ENCODE measurements at places on chromosomes 2 and 18.

- DNase-seq, result no peak
These were observed 102.9 kb downstream of the CABLES1 start for GRCh38 chr18:23238152-23238531.

- no peak for DNase-seq
These were observed 76.4 kb upstream of the ACVR1 start for GRCh38 chr2:157952558-157952957.

DNA sequence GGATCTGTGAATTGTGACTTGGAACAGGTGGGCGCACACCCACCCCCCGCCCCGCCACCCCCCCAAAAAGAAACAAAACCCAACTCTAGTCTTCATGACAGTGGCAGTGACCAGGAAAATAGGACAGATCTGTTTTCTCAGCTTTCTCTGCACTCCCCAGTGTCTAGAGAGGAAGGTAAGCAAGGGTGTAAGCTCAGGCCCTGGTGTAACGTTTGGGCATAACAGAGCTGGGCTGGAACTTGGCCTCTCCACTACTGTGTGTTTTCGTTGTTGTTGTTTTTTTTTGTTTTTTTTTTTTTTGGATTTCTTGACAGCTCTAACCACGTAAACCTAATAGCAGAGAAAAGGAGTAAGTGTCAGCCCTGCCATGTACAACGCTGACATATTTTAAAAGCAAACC lies 1160.8 kb downstream of the DPP10 start:
- DNase-seq, result no peak

- no peak for DNase-seq
These were observed 124.4 kb downstream of the MAP4K4 start for GRCh38 chr2:101821828-101822458.

- DNase-seq, result no peak
These were observed 103.9 kb downstream of the SLC8A1 start for GRCh38 chr2:40348038-40348437.

- no peak for DNase-seq
These were observed 60.7 kb downstream of the OSR1 start for GRCh38 chr2:19297716-19298115.

DNA sequence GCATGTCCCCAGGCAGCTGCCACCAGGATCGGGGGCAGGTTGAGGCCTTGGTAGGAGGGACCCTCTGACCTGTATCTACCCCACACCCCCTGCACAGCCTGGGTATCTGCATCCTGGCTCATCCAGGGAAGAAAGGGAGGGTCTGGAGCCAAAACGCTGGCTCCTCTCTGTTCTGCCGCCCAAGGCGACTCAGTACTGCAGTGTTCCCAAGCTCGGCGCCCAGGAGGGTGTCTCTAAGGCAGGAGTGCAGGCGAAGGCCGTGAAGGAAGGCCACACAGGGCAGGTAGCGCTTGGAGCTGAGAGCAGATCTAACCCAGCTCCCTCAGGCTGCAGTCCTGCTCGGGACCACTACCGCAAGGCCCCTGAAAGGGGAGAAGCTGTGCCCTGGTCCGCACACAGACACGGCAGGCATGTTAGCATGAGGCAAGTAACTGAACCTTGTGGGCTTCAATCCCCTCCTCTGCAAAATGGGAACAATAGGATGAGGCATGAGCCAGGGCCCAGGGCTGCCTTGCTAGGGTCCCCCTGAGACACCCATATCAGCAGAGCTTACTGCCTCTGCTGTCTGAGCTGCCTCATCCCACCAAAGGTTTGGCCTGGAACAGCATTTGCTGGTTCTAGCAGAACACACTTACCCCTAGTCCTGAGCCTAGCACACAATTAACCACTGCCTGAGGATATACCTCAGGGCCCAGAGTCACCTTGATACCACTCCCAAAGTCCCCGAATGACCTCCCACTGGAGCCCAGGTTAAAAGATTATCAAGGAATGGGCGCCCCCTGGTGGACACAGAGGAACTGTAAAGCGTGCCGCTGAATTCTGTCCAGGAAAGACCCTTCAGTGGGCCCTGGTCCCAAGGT lies 6.5 kb downstream of the PTMA start:
- peak; percentile 68 for DNase-seq

GRCh38 chr2:11889101-11889850 lies 142.8 kb downstream of the LPIN1 start:
- no peak for DNase-seq

DNA sequence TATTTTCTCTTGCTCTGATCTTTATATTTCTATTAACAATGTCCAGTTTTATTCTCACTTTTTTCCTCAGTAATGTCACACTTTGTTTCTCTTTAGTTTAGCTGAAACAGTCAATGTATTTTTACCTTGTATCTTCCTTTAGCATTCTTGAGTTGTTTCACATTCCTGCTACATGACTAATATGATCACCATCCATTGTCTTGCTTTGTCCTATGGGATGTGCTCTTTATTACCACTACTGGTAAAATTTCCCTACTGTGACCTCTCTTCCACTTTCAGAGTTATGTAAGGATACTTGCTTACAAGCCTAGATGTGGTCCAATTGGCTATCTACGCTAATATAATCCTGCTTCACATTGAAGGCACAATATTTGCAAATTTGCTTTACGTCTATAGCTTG lies 457.9 kb downstream of the PIK3C3 start:
- no peak for DNase-seq

GRCh38 chr2:196479350-196479749 lies 160.2 kb upstream of the CCDC150 start:
- no peak for DNase-seq

GRCh38 chr18:44759925-44760342 lies 79.2 kb downstream of the SETBP1 start:
- no peak for DNase-seq

DNA sequence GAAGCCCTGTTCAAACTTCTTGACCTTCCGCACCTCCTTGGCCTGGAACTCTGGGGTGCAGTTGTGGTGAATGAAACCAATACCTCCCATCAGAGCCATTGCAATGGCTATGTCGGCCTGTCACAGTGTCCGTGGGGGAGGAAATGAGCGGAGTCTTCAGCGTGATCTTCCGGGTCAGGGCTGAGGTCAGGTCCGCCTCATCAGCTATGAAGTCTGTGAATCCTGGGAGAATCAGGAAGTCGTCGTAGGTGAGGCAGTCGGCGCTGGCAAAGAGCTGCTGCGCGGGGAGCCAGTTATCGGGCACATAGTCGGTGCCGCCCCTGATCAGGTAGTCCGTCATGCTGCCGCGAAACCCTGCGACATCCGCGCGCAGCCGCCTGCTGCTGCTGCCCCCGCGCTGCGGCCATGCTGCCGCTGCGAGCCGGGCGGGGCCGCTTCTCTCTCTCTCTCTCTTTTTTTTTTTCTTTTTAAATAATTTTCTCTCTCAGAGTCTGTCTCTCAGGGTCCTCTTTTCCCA lies 154.1 kb upstream of the ZSWIM2 start:
- no peak for DNase-seq

DNA sequence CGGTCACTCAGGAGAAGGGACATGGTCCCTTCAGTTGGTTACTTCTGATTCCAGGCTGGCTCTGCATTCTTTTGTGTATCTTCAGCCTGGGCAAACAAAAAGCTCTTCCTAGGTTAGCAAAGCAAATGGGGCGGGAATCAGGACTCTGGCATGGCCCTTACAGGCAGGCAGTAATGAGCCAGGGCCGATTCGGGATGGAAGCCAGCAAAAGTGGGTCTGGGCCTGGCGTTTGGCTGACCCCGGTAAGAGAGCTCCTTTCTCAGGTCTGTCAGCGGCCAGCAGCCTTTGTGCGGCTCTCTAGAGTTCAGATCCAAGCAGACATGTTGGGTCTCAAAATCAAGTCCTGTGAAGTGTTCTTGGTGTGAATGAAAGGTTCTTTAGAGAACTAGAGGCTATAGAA lies 81.5 kb upstream of the EML6 start:
- no peak for DNase-seq

GRCh38 chr2:27832396-27832795 lies 57.8 kb downstream of the RBKS start:
- no peak for DNase-seq

DNA sequence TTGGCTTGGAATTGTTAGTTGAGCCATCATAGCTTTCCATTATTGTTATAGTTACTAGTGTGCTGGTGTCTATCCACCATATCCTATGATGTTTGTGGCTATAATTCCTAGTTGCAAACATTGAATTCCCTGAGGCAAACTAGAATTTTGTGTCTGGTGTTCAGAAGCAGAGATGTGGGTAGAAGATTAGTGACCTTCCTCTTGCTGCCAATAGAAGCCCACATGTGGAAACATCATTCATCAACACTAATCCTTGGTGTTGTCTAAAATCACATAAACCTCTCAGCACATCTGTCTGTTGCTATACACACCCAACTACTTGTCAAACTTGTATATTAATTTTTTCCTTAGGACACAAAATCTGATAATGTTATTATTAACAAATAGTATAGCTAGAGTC lies 374.1 kb downstream of the TGIF1 start:
- DNase-seq, result no peak

- DNase-seq, result no peak
These were observed 5.3 kb downstream of the LOXL3 start for GRCh38 chr2:74548285-74548899.

DNA sequence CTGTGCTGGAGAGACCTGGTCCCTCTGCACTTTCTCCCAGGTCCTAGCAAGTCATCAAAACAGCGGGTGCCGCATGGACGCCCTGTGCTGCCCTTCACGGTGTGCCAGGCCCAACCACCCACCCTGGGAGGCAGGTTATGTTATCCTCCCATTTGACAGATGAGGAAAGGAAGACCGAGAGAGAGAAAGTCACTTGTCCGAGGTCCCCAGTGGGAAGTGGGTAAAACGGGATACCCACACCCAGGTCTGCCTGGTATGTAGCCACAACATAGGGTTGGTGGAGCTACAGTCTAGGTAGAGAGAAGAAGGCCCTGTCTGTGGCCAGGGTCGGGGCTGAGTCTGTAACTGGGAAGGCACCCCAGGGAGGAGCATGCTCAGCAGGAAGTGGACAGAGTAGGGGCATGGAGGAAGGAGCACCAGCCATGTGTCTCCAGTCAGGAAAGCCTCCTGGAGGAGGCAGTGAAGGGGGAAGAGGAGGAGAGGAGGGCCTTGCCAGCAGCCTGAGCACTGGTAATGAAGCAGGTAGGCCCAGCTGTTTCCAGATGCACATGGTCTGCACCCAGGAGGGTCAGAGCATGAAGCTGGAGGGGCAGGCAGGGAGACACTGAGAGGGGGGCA lies 98.4 kb downstream of the ZFP36L2 start:
- no peak for DNase-seq

DNA sequence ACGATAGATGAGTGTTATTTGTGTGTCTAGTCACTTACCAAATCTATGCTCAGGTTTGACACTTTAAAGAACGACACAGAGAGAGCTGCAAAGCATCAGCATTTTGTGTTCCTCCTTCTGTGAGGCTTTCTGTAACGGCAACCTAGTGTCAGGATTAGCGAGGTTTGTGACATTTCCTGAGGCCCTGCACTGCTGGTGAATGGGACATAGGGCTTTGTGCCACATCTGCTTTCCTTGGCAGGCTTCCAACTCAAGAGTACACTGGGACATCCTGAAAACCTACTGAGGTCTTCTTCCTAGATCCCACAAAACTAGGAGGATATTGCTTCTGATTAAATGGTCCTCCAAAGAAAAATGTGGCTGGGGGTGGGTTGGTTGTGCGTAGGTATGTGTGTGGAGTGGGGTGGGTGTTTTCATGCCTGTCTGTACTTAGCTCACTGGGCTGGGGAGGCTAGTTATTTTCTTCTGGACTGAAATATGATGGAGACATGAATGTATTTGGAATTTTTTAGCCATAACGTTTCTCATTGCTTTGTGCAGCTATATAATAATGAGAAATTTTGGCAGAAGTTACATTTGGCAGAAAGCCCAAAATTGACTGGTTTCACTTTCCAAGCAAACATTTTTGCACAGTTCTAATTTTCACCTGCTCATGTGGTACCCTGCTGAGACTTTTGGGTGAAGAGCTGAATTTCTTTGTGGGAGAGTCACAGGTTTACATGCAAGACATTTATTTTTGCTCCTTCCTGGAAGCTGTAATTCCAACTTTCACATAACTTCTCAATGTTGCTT lies 308.4 kb downstream of the XIRP2 start:
- DNase-seq, result peak; percentile 25

- no peak for DNase-seq
These were observed 139.6 kb upstream of the RGPD4 start for GRCh38 chr2:107687073-107687472.

- no peak for DNase-seq
These were observed 173.9 kb upstream of the SKOR2 start for GRCh38 chr18:47425365-47425764.

GRCh38 chr2:68434981-68435380 lies 32.1 kb downstream of the FBXO48 start:
- no peak for DNase-seq

- DNase-seq, result no peak
These were observed 7.7 kb upstream of the YWHAQ start for GRCh38 chr2:9638532-9638931.

DNA sequence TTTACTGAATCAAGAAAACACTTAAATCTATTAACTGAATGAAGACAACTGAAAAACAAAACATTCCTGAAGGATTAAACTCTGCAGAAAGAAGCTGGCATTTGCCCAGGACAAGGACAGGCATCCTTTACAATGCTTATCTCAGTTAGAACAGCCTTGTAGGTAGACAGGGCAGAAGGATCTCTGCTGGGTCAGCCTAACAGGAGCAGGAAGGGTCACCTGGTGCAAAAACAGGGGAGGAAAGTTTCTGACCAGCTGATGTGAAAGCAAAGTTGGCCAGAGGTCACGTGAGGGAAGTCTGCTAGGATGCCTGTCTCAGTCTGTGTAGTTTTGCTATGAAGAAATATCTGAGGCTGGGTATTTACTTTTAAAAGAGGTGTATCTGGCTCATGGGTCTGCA lies 348.6 kb downstream of the ANAPC1 start:
- DNase-seq, result no peak

DNA sequence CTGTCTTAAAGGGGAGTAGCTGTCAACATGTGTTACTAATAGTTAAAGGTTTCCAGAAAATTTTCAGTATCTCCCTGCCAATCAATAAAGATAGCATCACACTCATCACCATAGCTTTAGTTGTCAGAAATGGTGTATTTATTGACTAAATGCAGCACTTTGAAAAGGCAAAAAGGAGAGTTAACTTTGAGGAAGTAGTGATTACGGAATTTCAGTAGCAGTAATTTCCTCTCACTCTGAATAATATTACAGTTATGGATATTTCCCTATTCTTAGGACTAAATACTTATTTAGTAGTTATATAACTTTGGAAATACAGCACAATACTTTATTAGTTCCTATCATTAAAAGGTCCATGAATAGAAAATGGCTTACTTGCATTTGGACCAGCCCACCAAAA lies 250.5 kb downstream of the CAMKMT start:
- no peak for DNase-seq

GRCh38 chr2:239065962-239066361 lies 218.1 kb downstream of the TWIST2 start:
- no peak for DNase-seq

DNA sequence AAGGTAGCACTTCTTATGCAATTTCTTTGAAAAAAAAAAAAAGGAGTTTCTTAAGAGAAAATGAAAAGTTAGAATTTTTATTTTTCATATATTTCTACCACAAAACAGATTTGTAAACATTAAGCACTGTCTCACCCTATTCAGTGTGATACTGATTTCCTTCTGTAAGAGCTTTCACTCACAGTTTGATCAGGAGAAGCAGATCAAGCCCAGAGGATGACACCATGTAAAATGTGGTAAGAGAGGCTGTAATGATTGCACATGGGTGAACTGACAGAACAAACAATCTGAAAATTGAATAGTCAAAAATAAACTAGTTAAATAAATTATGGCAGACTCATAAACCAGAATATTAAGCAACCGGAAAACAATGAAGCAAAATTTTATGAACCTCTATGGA lies 54.5 kb downstream of the MEMO1 start:
- no peak for DNase-seq

- DNase-seq, result no peak
These were observed 465.0 kb upstream of the TRIB2 start for GRCh38 chr2:12251749-12252148.
